GM20000 (cell line): ENCODE measurements at places on chromosomes 13 and 19.

DNA sequence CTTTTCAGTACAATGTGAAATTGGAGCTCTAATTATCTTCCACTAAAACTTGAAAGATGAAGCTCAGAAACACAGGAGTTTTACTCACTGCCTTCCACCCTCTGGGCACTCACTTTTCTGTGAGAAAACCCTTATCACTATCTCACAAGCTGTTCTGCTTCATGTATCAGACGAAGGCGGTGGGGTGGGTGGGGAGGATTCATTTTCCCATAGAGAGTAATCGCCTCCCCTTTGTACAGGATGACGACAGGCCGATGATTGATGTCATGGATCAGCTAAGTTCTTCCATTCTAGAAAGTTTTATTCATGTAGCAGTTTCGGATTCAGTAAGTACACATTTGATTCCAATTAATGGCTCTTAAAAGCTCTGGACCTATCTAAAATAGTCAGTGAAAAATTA, 139.9 kb downstream of the ZAR1L start:
- no peak for DNase-seq

DNA sequence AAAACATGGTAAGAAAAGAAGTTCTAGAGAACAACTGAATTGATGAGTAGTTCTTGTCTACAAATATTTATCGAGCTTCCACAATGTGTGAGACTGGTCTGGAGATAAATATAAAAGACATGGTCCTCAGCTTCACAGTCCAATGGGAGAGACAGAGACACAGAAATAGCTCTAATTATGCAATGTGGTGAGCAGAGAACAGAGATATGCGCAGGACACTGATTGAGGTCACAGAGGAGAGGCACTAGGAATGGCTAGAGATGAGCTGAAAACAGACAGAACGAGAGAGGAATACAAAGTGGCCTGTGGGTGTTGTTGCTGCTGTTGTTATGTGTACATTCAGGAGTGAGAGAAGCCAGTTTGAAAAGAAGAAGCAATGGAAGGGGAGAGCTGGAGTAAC, 53.2 kb downstream of the GPALPP1 start:
- no peak for DNase-seq

GRCh38 chr19:18733196-18733647, 49.7 kb downstream of the CRTC1 start:
- no peak for DNase-seq

- DNase-seq, result no peak
Measured at GRCh38 chr13:95067303-95067702, 233.9 kb downstream of the ABCC4 start.

- DNase-seq, result no peak
Measured at GRCh38 chr13:114118511-114119123, 13.8 kb downstream of the RASA3 start.

GRCh38 chr13:72782717-72783116, 784 bp downstream of the PIBF1 start:
- no peak for DNase-seq

GRCh38 chr13:46181840-46182490, at the start of gene LCP1:
Gene LCP1, minus strand, starts transcription at chr13:46182177. Its CDS starts 22,515 bp downstream, at chr13:46159662.
- peak; percentile 73 for DNase-seq

GRCh38 chr13:68940049-68940448, 1167.6 kb upstream of the ATXN8OS start:
- no peak for DNase-seq

- DNase-seq, result no peak
Measured at GRCh38 chr13:98549728-98550317, 27.1 kb downstream of the STK24 start.

- no peak for DNase-seq
Measured at GRCh38 chr13:96540670-96541069, 450.8 kb downstream of the HS6ST3 start.

GRCh38 chr19:29562299-29563297, 36.8 kb downstream of the VSTM2B start:
- DNase-seq, result no peak

DNA sequence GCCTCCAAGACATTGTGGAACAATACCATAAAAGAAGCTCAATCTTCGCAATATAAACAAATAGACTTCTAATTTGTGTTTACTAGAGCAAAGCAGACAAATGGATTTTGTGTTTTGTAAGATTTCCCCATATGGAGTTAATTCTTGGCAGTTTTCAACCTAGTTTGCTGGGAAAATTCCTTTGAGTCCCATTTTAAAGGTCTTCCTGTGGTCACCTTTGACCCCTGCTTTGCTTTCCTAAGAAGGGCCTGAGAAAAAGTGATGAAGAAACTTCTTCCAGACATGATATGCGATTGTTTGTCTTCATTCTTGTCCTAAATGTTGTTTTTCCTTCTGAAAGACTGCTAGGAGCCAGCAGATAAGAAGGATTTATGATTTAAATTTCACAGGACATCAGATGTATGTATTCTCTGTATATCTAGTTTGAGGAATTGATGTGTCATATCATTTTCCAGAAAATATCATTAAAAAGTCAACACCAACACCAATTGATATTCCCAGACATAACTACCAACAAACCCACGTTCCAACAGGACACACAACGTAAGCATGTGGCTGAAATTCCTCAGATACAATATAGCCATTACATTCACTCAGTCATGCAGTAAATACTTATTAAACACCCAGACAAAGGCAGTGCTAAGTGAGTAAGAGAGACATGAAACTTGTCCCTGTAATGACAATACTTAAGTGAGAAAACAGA, 276.4 kb downstream of the LHFPL6 start:
- DNase-seq, result no peak

DNA sequence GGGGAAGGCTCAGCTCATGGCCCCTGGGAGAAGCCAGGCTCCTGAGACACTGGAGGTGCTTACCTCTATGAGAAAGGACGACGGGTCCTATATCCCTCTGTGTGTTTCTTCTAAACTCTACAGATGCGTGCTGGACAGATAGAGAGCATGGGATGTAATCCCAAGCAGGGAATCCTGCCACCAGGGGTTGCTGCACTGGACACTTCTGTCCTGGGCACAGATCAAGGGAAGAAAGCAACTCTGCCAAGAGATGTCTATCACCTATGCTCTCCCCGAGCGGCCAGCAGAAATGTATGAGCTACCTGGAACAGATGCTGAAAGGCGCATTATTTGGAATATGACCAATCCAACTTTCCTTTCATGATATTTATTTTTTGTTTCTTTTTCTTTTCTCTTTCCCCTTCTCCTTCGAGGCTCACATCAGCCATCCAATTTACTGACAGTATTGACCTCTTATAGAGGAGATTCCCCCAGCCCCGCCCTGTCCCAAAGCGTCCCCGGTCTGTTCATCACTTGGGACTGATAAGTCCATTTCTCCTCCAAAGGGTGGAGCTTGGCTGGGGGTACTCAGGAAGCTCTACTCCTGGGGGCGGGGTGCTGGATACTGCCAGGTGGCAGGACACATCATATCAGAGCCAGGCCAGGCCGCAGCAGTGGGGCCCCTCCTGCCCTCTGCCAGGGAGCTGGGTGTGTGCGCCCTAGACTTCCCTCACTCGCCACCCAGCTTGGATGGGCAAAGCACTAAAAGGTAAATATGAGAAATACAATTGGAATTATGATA, 34.2 kb downstream of the TSHZ3 start:
- no peak for DNase-seq

DNA sequence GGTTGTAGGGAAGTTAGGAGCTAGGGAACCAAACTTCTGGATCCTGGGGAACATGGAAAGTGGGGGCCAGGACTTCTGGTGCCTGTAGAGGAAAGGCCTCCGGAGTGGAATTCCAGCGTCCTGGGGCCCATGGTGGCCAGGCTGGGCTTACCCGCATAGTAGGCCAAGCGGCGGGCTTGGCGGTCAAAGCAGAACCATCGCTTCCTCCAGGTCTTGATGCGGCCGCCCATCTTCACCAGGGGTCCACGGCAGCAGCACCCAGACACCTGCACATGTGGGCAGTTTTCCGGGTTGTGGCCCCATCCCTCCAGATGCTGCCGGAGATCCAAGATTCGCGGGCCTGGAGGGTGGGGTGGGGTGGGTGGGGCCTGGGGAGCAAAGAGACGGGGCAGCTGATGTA, 13.8 kb upstream of the LYPD3 start:
- DNase-seq, result no peak

DNA sequence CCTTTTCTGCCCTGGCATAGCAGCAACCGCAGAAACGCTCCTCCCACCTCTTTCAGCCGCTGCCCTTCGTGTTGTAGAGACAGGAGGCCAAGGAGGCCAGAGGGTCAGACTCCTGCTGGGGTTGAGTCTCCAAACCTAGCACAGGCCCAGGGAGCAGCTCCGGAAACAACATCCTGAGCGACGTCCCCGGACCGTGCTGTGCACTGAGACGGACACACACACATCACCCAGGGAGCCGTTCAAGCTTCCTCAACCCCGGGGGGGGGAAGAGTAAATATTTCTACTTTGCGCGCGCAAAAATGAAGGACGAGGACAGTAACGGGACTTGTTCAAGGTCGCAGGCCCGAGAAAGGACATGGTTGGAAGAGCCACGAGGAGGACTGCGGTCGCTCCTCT, 657 bp downstream of the ZNF550 start:
- DNase-seq, result peak; percentile 45

DNA sequence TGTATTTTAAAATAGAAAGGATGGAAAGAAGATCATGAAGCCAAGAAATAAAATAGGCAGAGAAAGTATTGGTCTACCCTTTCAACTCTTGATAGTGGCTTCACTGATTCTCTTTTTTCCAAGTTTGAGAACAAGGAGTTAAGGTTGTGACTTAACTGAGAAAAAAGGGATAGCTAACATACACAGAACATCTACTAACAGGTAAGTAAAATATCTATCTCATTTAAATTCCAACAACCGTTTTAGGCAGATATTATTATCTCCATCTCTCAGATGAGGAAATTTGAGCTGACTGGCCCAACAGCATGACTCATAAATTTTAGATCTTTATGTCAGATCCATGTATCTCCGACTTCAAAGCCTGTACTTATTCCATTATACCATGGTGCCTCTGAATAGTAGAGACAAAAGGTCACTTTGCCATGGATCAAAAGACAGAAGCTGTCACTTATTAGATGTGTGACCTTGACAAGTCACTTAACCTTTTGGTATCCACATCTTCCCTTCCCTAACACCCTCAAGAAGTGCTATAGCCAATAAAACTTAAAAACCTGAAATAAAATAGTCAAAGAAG, 152.1 kb downstream of the DACH1 start:
- DNase-seq, result no peak

DNA sequence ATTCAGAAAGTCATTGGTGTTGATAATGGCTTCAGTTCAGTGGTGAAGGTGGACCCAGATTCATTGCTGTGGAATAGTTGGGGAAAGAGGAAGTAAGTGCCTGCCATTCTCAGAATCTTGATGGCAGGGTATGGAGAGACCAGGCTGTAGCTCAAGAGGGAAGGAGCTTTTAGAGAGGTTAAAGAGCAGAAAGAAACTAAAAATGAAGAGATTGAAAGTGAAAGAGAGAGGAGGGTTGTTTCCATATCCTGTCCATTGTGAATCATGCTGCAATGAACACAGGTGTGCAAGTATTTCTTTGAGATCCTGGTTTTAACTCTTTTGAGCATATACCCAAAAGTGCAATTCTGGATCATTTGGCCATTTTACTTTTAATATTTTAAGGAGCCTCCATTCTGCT, 12.5 kb downstream of the GJB6 start:
- peak; percentile 55 for DNase-seq

GRCh38 chr13:94344126-94344818, 135.2 kb downstream of the DCT start:
- DNase-seq, result no peak

GRCh38 chr19:50505856-50506611, 5.0 kb downstream of the JOSD2 start:
- no peak for DNase-seq
